Placental pericyte (primary cell): ENCODE measurements at places on chromosomes 4 and X. TPM values are rescaled to one million over a fixed set of nuclear protein-coding genes. Genes with fewer than 3 reads are reported as not detected.

CSAG1 gene
- total RNA-seq, result not detected in 2 replicates

MAGEA4 gene
- total RNA-seq, result not detected in 2 replicates

MAN2B2 gene
- 20.9 and 36.1 TPM in 2 replicates for total RNA-seq

TLR2 gene
- total RNA-seq, result 0.22 and 0.29 TPM in 2 replicates

CXCL6 gene
- total RNA-seq, result 10.6 and 46.2 TPM in 2 replicates
